Effector CD4-positive, alpha-beta T cell (primary cell): ENCODE measurements at places on chromosomes 12 and 14.

DNA sequence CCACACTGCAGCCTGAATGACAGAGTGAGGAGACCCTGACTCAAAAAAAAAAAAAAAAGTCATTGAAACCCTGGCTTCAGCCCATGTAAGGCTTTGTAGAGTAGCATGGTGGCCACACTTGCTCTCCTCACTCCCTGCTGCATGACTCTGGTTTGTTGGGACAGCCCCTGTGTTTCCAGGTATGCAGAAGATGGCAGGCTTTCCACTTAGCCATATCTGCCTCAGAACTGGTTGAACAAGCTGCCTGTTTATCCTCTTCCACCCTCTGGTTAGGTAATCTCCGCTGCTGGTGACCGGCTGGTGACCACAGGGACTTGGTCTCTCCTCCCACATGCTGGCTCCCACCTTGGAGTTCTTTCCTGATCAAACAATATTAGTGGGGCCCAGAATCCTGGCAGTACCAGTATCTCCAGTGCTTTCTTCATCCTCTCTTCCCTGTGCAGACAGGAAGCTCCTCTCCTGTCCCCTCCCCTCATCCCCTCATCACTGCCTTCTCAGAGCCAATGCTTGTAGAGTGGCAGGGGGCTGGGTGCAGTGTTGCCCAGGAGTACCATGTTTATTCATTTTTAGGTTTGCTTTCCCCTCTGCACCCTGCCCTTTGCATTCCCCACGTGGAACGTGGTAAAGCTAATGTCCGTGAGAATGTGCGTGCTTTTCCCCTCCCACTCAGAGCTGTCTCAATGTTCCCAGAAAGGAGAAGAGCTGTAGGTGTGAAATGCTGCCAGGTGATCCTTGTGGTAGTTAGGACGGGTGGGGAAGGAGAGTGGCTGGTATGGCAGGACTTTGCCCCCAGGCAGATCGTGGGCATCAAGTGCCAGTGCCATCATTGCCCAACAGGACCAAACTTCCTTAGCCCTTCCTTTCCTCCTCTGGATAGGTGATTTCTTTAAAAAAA is 11.3 kb downstream of the ABHD12B start:
- DNase-seq = no peak

GRCh38 chr14:99454246-99454645 is 26.4 kb downstream of the SETD3 start:
- no peak for DNase-seq

GRCh38 chr12:27981874-27982273 is 9.3 kb upstream of the PTHLH start:
- no peak for DNase-seq

DNA sequence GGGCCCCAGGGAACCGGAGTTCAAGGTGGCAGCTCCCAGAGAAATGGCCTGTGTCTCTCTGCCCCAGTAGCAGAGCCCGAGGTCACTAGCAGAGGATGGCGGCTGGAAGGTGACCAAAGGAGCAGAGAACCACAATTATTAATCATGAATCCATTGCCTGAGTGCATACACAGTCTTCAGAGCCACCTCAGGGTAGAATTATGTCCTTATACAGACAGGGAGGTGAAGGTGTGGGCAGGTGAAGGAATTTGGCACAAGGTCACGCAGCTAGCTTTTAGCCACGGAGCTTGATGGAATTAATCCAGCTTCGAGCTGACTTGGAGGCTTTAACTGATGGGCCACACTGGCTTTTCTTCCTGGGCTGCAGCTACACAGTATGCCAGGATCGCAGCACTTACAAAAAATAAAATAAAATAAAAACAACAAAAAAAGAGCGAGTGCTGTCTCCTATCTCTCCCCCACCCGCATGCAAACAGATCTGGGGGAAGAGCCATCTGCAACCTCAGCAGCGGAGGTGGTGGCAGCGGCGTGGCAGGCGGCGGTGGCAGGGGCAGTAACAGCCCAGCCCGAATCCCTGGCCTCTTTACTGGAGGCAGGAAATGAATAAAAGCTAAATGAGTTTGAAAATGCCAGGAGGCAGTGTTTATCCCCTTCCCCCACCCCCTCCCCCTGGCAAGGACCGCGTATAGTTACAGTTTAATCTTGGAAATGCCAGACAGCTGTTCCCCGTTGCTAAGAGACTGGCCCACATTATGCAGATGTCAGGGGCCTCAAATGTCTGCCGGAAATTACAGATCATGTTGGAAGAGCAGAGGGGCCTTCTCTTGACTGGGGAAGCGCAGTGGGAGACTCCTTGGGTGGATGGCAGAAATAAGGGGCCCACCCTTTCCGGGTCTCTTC is 93.5 kb downstream of the LRRC74A start:
- DNase-seq = no peak

GRCh38 chr14:67357969-67358354 is 1.6 kb downstream of the ATP6V1D start:
- no peak for DNase-seq

DNA sequence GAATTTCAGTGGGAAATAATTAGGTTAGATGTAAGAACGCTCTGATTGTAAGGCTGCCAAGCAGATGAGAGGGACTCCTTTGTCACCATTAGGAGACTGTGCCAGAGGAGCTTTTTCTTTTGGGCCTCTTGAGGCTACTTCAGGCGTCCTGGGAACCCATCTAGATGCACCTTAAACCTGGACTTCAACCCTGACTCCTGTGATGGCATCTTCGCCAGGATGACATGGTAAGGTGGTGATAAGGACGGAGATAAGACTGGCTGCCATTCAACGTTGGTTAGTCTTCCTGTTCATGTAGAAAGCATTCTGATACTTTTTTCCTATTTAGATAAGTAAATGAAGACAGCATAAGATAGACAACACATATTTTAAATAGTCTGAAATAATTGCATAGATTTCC is 36.3 kb downstream of the STK38L start:
- no peak for DNase-seq
